Suppressor macrophage treated with lipopolysaccharide for 1 hour (primary cell): ENCODE measurements at places on chromosomes 7 and 10.
A peak's percentile ranks its signal among the peaks of the same experiment; 100 is the strongest.

GRCh38 chr10:58362027-58362789 lies 23.0 kb upstream of the TFAM start:
- DNase-seq, result no peak

DNA sequence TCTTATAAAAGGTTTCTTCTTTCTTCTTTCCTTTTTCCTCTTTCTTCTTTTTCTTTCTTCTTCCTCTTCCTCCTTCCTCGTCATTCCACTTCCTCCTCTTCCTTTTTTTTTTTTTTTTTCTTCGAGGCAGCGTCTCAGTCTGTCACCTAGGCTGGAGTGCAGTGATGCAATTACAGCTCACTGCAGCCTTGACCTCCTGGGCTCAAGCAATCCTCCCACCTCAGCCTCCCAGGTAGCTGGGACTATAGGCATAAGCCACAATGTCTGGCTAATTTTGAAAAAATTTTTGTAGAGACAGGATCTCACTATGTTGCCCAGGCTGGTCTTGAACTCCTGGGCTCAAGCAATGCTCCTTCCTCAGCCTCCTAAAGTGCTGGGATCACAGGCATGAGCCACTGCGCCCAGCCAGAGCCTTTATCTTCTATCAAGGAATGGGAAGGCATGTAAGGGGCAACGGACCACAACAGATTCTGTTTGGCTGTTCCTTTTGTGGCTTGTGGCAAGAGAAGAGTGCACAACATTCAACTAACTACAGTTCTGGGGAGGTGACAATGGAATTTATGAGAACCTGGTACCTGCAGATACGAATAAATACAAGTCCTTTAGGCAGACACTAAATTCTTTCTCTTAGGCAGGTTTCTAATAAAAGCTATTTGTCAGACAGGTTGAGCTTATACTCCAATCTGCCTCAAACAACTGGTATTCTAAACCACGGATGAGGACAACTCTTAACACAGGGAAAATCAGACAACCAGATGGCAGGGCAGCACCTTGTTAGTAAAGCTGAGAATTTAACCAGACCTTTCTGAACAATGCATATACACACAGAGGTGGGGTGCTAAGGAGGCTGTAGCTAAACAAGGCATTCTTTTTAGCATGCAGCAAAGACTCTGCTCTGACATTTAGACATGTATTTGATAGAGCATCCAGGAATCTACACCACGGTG lies 100.3 kb downstream of the DOCK4 start:
- no peak for DNase-seq

DNA sequence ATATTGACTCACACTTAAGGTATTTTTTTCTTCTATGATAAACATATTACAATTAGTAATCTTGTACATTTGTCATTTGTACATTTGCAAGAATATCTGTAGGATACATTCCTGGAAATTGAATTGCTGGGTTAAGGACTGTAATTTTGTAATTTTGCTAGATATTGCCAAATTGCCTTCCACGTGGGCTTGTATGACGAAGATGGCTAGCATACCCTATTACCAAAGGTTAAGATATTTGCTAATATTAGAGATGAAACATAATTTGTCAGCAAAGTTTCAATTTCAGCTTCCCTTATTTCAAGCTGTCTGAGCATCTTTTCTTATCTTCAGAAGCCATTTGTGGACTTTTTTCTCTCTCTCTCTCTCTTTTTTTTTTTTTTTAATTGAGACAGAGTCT lies 1.0 kb upstream of the LYZL2 start:
- peak; percentile 82 for DNase-seq

DNA sequence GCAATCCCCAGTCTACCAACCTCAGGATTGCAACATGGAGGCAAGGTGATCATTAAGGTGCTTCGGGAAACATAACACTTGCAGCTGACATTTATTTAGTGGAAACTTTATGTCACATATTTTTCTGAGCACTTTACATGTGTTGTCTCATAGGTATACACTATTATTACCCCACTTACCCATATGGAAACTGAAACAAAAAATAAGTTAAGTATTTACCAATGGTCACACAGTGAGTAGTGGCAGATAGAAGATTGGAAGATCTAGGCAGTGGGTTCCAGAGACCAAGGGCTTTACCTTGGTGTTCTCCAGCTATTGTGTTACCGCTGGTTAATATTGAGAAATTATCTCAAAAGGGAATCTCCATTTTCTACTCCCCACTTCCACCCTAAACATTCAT lies 1279.1 kb upstream of the SORCS1 start:
- no peak for DNase-seq

DNA sequence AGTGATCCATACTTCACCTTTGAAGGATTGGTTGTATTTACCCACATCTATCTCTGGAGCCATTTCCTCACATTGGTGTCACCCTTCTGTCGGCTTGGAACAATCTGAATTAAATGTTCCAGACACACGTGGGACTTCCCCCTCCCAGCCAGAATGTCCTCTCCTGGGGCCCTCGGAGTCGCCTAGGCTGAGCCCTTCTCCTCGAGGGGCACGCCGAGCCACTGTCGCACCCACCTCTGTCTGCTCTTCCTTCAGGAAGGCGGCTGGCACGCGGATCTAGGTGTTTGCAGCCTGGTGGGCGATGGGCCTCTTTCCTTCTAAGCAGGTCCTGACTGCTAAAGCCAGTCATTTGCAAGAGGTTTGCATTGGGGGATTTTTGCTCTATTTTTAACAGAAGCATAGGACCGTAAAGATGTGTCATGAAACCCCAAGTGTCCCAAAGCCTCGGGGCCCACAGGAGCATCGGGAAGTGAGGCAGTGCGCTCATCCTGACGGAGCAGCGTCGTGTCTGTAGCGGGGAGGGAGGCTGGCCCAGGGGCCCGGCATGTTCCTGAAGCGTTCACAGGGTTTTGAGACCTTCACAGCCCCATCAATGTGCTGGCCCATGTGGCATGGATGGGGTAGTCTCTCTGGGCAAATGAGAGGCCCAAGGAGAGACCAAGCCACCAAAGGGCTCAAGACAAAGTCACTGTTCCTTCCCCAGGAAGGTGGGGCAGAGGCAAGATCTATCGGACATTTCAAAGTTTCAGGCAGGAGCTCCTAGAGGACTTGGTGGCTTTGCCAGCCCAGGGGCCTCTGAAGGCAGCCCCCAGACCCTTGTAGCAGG lies 86.7 kb downstream of the RGS10 start:
- DNase-seq, result no peak
